Effector memory CD8-positive, alpha-beta T cell (primary cell): ENCODE measurements at places on chromosomes 1 and 21.

- H3K4me3 ChIP-seq: peak overlapping the region; percentile 87
- H3K36me3 ChIP-seq: no peaks in the 10 kb centered on the region
- DNase-seq: no peak
Measured at GRCh38 chr1:68497358-68497698, 446 bp upstream of the DEPDC1 start.

DNA sequence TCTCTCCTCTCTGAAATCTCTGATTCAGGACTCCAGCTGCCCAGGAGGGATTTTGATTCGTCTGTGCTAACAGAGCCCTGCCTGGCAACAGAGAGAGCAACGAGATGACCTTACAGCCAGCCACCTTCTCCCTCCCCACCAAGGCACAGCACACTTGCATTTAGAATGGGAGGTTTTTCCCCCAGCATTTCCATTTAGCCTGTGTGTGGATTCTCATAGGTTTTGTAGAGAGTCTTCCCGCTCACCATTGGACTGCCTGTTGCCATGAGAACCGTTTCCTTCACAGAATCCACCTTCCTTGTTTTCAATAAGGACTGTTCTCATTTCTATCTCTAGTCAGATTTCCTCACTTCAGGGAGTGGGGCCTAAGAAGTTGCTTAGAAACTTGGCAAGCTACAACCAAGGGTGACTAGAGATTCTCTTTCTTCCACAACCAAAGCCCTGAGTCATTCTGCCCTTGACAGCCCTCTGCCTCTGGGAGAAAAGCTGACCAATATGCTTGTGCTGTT lies 5.8 kb upstream of the IKBKE start:
- DNase-seq: no peak
- H3K36me3 ChIP-seq: peaks cover 11% of the 10 kb centered on the region
- H3K27me3 ChIP-seq: no peaks in the 10 kb centered on the region
- no peak overlapping the region for H3K4me3 ChIP-seq
- peaks cover 34% of the 10 kb centered on the region for H3K4me1 ChIP-seq

DNA sequence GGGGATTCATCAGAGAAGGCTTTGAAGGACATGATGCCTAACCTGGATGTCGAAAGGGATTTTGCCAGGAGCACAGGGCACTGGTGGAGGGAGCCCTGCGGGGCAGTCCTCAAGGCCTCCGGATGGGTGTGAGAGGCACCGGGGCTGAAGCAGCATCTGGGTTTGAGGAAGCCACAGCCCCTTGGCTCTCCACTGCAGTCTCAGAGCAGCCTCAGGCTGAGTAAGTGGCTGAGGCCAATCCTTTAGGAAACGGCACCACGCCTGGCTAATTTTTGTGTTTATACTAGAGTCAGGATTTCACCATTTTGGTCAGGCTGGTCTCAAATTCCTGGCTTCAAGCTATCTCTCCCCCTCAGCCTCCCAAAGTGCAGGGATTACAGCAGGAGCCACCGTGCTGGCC lies 12.0 kb downstream of the ERVH48-1 start:
- H3K27me3 ChIP-seq: no peaks in the 10 kb centered on the region
- peaks cover 39% of the 10 kb centered on the region for H3K36me3 ChIP-seq

GRCh38 chr1:188706742-188707141 lies 1770.9 kb downstream of the BRINP3 start:
- H3K36me3 ChIP-seq: no peaks in the 10 kb centered on the region
- no peak overlapping the region for H3K4me3 ChIP-seq
- no peak overlapping the region for H3K27ac ChIP-seq
- H3K4me1 ChIP-seq: no peaks in the 10 kb centered on the region
- H3K27me3 ChIP-seq: no peaks in the 10 kb centered on the region

- no peak overlapping the region for H3K27ac ChIP-seq
- no peaks in the 10 kb centered on the region for H3K4me1 ChIP-seq
- H3K27me3 ChIP-seq: peaks cover 14% of the 10 kb centered on the region
- no peak for DNase-seq
- no peaks in the 10 kb centered on the region for H3K36me3 ChIP-seq
Measured at GRCh38 chr1:99472893-99473292, 173.0 kb upstream of the PALMD start.

- peaks cover 42% of the 10 kb centered on the region for H3K4me1 ChIP-seq
- H3K27me3 ChIP-seq: no peaks in the 10 kb centered on the region
- DNase-seq: no peak
- peaks cover 19% of the 10 kb centered on the region for H3K36me3 ChIP-seq
- H3K4me3 ChIP-seq: peak overlapping the region; percentile 94
- H3K27ac ChIP-seq: peak overlapping the region; percentile 92
Measured at GRCh38 chr21:34073749-34074282, 438 bp downstream of the MRPS6 start.

DNA sequence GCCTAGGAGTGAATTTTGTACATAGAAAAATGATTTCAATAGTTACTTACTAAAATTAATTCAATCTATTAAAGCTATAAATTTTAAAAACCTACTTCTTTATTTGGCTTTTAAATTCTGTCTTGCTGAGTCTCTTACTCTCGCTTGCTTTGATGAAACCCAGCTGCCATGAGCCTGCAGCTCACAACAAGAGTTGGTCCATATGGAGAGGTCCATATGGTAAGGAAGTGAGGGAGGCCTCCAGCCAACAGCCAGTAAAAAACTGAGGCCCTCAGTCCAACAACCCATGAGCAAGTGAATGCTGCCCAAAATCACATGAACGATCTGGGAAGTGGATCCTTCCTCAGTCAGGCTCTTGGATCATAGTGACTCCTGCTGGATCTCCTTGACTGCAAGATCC lies 89.9 kb upstream of the CXADR start:
- no peaks in the 10 kb centered on the region for H3K36me3 ChIP-seq
- H3K27me3 ChIP-seq: no peaks in the 10 kb centered on the region
- H3K4me1 ChIP-seq: no peaks in the 10 kb centered on the region
- no peak for DNase-seq
- no peak overlapping the region for H3K27ac ChIP-seq

DNA sequence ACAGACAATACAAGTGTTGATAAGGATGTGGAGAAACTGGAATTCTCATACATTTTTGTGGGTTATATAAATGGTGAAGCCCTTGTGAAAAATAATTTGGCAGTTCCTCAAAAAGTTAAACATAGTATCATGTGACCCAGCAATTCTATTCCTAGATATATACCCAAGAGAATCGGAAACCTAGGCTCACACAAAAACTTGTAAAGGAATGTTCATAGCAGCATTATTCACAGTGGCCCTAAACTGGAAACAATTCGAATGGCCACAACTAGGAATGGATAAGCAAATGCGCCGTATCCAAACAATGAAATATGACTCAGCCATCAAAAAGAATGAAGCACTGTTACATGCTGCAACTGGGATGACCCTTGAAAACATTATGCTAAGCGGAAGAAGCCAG lies 3.9 kb upstream of the CD247 start:
- no peak for DNase-seq
- H3K4me3 ChIP-seq: no peak overlapping the region
- peaks cover 19% of the 10 kb centered on the region for H3K36me3 ChIP-seq
- H3K4me1 ChIP-seq: peaks cover 11% of the 10 kb centered on the region

- peaks cover 28% of the 10 kb centered on the region for H3K27me3 ChIP-seq
- H3K4me3 ChIP-seq: no peak overlapping the region
- no peak for DNase-seq
- H3K27ac ChIP-seq: no peak overlapping the region
Measured at GRCh38 chr1:229781453-229781852, 155.4 kb downstream of the URB2 start.

DNA sequence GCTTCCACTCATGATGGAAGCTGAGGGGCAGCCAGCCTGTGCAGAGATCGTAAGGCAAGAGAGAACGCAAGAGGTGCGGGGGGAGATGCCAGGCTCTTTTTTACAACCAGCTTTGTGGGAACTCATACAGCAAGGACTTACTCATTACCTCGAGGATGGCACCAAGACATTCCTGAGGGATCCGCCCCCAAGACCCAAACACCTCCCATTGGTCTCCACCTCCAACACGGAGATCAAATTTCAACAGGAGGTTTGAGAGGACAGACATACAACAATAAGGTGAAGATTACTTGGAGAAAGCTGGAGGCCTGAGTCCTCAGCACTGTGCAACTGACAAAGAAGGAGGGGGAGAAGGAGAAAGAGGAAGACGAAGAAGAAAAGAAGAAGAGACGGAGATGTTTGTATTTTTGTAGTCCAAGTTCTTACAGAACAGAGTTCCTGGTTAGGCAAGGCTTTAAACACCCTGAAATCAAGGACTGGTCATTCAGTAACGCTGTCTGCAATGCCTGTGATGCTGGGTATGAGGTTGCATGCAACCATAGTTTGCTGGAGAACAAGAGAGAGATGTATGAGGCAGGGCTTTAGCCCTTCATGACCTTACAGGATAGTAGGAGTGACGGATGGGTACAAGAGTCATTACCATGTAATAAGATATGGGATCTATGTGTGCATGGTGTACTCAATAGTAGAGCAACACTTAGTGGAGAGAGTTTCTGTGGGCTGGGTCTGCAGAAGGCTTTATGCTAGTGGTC lies 19.7 kb upstream of the GALNT2 start:
- H3K4me3 ChIP-seq: no peak overlapping the region
- H3K27me3 ChIP-seq: peaks cover 38% of the 10 kb centered on the region
- no peak for DNase-seq
